Activated CD8-positive, alpha-beta memory T cell treated with anti-CD3 and anti-CD28 coated beads for 24 hours (primary cell): ENCODE measurements at places on chromosomes 7 and 10.
A peak's percentile ranks its signal among the peaks of the same experiment; 100 is the strongest.

- DNase-seq: peak; percentile 68
These were observed 102.8 kb downstream of the PIP4K2A start for GRCh38 chr10:22611425-22612115.

DNA sequence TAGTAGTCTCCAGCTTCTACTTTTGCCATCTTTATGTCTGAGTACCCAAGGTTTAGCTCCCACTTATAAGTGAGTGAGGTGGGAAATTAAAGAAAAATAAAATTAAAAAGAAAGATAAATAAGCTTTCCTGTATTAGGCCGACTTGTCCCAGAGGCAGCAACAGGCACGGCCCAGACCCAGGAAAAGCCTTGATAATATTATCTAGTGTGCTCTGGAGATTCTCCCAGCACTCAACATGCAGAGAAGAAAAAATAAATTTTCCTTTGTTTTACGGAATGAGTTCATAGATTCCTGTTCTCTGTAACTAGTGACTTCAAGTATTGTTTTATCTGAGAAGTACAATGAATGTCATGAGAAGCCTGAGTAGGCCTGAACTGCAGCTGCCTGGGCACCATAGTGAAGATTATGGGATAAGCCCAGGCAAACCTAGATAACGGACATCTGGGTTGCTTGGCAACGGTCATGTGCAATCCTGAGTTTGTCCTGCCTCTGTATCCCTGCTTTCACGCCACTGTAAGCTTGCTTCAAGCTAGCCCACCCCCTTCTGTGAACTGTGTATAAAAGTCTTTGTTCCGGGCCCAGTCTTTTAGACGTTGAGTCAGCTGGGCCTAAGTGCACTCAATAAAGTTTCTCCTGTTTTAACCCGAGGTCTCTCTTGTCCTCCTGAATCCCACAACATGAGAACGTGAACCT lies 6.4 kb downstream of the ATE1 start:
- no peak for DNase-seq

GRCh38 chr10:16966991-16967865 lies 150.0 kb upstream of the RSU1 start:
- DNase-seq: no peak

DNA sequence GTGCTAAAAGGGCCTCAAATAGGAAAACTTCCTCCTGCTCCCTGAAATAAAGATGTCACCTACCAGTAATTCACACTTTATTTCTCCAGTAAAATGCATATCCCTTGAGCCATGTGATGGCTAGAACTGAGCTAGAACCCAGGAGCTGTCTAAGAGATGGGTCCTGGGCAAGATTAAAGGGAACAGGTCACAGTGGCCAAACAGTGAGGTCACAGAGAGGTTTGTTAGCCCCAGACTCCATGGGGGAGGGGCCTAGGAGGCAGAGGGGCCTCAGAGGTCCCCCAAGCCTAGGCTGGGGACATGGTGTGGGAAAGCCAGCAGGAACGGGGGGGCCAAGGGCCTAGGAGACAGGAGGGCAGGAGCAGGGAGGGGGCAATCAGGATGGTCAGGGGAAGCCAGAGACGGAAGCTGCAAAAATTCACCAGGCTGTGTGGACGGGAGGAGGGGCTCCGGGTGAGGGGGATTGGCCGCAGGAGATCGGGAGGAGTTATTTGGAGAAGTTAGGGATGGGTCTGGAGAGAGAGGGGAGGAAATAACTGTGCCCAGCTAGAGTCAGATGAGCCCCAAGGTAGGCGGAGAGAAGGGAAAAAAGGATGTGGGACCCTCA lies 3.3 kb downstream of the FBXO24 start:
- DNase-seq: no peak

- DNase-seq: no peak
These were observed 203.1 kb upstream of the PCLO start for GRCh38 chr7:83365746-83366145.

DNA sequence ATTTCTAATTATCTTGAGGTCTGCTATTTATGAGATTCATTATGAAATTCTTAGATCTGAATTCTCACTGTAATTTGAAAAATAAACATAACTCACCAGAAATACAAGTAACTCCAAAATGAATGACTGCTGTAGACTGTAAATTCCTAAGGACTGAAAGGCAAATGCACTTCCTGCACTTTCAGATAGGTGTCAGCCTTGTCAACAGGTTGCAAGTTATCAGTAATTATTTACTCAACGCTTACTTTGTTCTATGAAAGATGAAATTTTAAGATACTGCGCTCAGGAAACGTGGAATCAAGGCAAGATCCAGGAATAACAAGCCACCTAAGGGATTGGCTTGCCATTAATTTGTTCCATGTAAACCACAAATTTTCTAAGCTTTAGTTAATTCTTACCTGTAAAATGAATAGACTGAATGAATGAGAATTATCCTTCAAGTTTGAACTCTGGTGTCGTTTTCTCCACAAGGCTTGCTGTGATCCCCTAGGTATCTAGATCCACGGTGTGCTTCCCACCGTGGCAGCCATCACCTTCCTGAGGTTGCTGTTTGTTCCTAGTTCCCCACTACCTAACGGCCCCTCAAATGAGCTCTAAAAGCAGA lies 12.6 kb downstream of the DHX32 start:
- no peak for DNase-seq

GRCh38 chr10:133258818-133259601 lies 17.7 kb downstream of the ADAM8 start:
- peak; percentile 88 for DNase-seq

GRCh38 chr7:107708956-107709355 lies 35.0 kb upstream of the CBLL1 start:
- no peak for DNase-seq

DNA sequence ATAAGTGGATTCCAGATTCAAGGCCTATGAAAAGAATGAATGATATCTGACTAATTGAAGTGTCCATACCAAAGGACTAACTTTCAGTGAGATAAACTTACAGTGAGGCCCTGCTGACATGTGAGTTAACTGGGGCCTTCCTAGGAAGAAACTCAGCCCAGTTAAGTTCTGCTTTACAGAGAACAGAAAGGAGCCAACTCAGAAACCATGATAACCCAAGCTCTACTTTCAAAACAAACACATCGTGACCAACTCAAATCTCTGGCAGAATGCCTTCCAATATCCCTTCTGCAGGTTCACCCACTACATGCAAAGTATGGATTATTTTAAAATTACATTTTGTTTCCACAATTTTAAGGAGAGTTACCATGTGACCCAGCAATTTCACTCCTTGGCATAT lies 75.8 kb upstream of the MRLN start:
- DNase-seq: no peak

DNA sequence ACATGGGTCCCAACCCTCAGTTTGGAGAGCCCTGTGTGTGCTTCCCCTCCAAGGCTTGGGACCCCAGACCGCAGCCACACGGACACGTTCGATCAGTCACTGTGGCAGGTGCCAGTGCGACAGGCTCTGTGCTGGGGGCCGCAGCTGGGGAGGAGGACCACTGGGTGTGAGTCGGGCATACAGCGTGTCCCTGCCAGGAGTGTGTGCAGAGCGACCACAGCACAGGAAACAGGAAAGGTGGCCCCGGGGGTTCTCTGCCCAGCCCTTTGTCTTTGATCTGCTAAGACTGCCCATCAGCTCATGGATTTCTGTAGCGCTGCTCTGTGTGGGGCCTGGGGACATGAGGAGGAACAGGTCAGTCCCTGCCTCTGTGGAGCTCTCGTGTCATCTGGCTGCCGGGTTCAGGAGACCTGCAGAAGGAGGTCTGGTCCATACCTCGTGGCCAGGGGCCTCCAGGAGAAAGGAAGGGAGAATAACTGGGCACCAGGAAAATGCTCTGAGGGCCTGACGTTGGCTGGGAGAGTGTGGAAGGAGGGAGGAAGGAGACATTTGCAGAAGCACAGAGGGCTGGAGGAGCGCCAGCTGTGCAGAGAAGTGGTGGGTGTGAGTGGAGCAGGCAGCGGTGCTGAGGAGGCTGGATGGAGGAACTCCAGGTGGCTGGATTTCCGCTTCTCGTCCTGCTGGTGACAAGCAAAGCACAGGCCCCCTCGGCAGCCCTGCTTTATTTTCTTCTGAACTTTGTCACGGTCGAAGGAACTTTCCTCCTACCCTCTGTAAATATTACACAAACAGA lies 4.1 kb downstream of the NUDT1 start:
- no peak for DNase-seq

GRCh38 chr7:20191391-20191869 lies 25.8 kb downstream of the MACC1 start:
- DNase-seq: no peak

DNA sequence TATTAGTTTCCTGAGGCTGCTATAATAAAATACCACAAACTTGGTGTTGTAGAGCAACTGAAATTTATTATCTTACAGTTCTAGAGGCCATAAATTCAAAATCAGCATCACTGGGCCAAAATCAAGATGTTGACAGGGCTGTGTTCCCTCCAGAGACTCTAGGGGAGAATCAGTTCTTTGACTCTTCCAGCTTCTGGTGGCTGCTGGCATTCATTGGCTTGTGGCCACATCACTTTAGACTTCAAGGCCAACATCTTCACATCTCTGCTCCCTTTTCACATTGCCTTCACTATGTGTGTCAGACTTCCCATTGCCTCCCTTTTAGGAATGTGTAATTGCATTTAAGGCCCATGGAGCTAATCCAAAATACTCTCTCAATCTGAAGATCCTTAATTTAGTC lies 1.6 kb upstream of the MRPS33 start:
- DNase-seq: no peak

DNA sequence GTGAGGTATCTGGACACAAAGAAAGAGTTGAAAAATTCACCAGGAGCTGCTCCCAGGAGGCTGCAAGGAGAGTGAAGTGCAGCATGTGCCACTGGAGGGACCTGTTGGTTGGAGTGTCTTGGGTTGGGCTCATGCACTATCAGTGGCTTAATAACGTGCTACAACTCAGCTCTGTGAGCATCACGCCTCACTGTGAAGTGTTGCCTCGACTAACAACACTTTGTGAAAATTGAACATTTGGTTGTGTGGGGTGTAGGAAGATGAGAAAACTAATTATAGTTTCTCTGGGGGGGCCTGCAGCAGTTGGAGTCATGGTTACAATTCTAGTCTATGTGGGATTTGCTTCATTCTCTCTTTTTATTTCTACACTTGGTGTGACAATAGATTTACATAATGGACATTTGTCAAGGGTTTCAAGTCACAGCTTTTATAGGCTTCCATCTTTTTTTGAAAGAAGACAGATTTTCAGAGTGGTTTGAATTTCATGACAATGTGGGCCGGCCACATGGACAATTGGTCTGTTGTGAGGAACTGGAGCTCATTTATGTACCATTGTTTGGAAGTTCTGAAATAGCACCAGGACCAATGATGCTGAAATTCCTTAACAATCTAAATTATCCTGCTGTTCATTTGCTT lies 121.3 kb downstream of the RAMP3 start:
- DNase-seq: no peak

- DNase-seq: no peak
These were observed 219.2 kb downstream of the CAMK1D start for GRCh38 chr10:12568391-12569009.

GRCh38 chr7:18426564-18427226 lies 68.9 kb upstream of the HDAC9 start:
- no peak for DNase-seq

DNA sequence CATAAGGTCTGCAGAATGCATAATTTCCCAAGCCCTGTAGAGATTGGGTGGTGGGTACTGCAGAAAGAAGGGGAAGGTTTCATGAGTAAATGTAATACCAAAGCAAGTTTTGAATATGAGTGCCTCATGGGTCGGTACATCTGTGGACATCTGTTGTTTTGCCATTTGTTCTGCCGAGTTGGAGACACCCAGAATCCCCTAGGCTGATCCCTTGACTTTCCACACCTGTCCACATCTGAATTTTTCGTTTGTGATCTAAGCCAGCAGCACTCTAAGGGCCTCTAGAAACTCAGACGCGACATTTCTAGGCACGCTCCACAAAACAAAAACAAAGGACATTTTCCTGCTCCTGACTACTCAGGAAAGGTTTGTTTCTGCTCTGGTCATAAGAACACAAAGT lies 11.7 kb upstream of the SLF2 start:
- DNase-seq: peak; percentile 5

- DNase-seq: no peak
These were observed 82.5 kb upstream of the CAPZA2 start for GRCh38 chr7:116779931-116780330.

DNA sequence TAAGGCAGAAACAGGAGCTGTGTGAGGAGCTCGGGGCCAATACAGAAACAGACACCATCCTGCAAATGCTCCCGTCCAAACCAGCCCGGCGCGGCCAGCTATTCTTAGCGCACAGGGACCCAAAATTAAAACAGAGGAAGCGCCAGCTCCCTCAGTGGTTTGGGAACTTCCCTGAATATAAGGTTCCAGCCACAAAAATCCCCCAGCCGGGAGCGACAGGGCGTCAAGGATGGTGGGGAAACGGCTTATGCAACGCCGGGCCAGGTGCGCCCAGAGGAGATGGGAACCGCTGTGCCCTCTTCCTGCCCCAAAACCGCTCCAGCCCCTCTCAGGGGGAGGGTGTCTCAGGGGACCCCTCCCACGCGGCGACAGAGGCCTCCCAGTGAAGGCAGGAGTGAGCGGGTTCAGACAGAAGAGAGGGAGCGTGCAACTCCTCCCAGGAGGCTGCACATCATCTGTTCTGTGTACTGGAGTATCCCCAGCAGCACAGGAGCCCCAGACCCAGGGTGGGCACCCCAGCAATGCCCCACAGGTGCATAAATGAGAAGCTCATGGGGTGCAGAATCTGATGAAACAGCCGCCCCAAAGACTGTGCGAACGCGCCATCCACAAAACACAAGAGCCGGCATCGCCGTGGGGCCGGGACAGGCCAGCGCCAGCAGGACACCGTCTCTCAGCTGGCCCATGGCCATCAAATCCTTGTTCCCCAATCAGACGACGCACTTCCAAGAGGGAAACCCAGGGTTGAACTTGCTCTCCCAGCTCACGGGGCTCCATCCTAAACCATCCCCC lies 73.9 kb upstream of the PDGFA start:
- DNase-seq: peak; percentile 70

GRCh38 chr10:125783408-125783807 lies 7.8 kb upstream of the MMP21 start:
- DNase-seq: no peak

DNA sequence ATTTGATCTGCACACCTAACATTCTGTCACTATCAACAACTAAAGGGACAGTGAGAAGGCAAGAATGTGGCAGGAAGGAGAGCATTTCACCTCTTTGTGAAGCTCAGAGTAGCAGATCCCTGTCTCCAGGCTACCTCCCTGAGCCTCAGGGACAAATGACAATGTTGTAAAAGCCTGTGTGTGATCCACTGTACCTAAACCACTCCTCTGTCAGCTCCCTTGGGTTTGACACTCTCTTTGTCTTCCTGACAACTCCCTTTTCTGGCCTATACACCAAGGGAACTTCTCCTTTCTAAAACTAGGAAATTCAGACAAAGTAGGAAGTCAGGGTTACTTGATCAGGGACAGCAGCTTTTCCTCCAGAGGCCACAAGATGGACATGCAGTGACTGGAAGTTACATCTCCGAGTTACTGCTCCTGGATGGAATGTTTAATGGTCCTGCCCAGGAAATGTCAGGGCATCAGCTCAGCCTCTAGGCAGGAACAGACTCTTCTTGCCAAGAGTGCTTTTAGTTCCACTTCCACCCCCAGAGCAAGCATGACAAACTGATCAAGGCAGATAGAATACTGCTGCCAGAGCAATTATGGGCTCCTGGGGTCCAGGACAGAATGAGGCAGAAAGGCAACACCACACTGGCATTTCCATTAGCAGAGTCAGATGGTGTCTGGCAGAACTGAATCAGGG lies 1014.5 kb upstream of the LRRTM3 start:
- no peak for DNase-seq
